ENCODE measurements at places on chromosomes 4 and X.

DNA sequence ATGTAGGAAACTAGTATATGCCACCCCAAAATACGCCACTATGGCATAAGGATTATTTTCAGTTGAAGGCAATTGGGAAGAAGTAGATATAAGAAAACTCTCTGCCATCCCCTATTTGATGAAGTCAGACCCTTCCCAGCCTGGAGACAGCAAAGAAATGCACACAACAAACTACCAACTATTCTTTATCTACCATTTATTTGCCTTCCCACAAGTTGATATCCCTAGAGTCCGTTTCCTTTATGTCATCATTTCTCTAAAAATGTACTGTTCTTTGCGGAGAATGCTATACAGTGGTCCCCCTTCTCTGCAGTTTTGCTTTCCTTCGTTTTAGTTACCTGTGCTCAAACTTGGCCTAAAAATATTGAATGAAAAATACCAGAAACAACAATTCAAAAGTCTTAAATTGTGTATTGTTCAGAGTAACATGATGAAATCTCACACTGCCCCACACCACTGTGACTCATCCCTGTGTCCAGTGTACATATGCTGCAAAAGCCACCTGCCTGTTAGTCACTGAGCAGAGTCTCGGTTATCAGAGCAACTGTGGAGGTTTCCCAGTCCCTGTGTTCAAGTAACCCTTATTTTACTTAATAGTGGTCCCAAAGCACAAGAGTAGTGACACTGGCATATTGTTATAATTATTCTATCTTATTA, 152.3 kb downstream of the WDFY3 start:
- peak; percentile 80 for DNase-seq

DNA sequence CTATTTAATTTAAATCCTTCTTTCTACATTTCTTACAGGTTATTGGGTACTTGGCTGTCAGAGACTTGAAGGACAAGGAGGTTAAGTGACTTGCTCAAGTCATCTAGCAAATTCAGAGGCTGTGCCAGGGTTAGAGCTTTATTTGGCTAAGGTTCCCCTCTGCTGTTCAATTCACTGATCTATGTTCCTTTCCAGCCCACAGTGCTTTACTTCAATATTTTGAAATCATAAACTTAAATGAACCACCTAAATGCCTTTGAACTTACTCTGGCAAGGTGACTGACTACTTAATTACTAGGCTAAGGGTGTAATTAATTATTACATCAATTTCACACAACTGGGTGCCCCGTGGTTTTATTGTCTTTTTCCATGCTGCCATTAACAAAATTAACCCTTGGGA, 288.7 kb downstream of the CAMK2D start:
- no peak for DNase-seq

GRCh38 chrX:41796577-41796976, 72.6 kb downstream of the GPR82 start:
- no peak for DNase-seq

- DNase-seq = peak; percentile 26
Measured at GRCh38 chr4:48910511-48910910, 3.9 kb upstream of the OCIAD2 start.

GRCh38 chrX:151692825-151693224, 2.4 kb upstream of the PRRG3 start:
- DNase-seq = no peak

DNA sequence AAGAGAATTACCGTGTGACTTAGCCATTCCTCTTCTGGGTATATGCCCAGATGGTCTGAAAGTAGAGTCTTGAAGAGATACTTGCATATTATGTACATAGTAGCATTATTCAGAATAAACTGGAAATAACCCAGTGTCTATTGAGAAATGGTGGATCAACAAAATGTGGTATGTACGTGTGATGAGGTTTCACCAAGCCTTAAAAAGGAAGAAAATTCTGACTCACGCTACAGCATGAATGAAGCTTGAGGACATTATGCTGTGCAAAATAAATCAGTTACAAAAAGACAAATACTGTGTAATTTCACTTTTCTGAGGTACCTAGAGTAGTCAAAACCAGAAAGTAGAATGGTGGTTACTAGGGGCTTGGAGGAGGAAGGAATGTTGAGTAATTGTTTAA, 37.3 kb downstream of the GBA3 start:
- DNase-seq = no peak

GRCh38 chrX:153944140-153944799, at the start of gene RENBP:
Gene RENBP (minus strand): TSS chrX:153944643. CDS start chrX:153944610, 33 bp downstream.
- DNase-seq = no peak

DNA sequence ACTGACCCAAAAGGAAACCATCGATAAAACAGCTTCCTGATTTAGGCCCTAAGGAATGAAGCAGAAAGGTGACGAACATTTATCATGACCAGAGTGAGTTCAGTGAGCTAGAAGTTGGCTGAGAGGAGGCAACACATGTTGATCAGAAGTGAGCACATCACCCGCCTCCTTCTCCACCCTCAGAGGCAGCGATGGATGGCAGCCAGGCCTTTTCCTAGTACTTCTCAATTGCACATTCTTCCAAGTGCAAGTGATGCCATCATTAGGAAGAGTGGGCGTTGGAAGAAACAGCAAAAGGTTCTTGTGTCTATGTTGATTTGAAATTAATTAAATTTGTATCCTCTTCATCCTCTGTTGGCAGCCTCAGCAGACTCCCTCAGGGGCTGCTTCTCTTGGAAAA, 51.7 kb downstream of the TMEM154 start:
- no peak for DNase-seq

GRCh38 chrX:66030505-66031317, 9.2 kb downstream of the VSIG4 start:
- DNase-seq = peak; percentile 32

DNA sequence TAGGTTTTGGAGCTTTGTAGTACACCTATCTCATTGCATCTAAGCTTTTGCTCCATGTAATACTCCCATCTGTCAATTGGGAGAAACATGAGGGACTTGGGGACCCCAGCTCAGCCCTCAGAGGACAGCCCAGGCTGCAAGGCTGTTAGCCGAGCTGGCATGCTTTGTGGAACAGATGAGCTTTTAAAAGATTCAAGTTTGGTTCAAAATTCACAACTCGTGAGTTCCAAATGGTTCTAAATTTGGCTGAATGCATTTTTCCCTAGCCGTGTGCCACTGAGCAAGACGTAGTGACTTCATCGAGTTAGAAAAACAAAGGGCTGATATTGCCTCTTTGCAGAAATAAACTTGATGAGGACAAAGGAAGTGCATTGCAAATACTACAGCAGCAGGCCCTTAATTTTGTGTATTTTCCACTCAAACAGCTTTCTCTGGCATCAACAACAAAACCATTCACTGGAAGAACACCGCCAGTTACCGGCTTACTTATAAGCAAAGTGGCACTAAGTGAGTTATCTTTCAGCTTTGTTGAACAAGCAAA, 165.0 kb upstream of the HS3ST1 start:
- no peak for DNase-seq

- peak; percentile 55 for DNase-seq
Measured at GRCh38 chr4:146916479-146917076, 29.1 kb downstream of the TTC29 start.

- DNase-seq = no peak
Measured at GRCh38 chr4:142226014-142226413, 589.6 kb downstream of the IL15 start.

GRCh38 chr4:3656416-3657356, 109.5 kb upstream of the ADRA2C start:
- DNase-seq = peak; percentile 18

GRCh38 chr4:128856246-128856645, 46.7 kb downstream of the JADE1 start:
- no peak for DNase-seq

- peak; percentile 91 for DNase-seq
Measured at GRCh38 chr4:29423836-29424721, 1296.1 kb upstream of the PCDH7 start.

DNA sequence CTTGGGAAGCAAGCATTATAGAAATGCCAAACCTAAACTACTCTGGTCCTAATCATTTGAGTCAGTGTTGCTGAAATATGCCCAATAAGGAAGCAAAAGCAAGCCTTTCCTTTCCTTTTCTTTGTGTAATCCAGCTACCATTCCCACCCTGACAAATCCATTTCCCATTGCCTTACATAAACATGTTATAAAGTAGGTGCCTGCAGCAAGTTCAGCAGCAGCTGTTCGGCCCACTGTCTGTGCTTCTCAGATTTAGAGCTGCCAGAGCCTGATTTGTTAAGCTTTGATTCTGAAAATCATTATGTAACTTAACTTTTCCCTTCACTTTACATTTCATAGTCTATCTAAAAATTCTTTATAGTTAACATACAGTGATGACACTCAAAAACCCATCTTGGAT, 148.6 kb downstream of the EPHA5 start:
- no peak for DNase-seq

DNA sequence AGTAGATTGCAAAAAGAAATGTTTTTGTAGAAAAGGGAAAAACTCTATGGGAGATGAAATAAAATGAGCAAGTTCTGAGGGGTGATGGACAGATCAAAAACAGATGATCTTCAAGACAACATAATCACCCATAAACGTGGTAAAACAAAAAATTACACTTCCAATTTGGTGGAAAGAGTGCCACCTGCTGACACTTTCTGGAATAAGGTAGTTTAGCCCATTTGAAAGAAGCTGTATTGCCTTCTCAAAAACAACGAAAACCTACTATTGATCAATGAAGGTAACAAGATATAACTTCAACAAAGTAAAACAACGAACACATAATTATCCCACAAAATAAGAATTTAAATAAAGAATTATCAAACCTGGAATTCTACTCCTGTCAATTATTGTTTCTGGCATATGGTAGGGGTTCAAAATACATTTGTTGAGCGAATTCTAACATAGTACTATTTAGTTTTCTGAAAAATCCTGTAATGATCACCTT, 2.5 kb downstream of the COQ2 start:
- peak; percentile 70 for DNase-seq

DNA sequence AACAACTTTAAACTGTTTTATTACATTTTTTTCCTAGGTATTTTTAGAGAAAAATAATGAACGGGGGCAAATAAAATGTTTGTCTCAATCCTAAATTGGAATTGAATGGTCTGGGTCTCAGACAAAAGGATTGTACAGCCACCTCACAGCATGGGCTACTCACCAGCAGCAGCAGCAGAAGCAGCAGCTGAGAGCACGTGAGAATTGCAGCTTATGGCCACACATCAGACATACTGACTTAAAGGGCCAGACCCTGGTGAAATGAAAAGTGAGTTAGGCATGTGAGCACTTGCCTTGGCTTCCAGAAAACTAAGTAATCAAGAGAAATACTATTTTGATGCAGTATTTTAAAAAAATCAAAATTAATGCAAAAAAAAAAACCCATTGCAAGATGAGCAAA, 56.6 kb downstream of the AASDH start:
- no peak for DNase-seq

- no peak for DNase-seq
Measured at GRCh38 chr4:179097741-179098140, 1655.5 kb upstream of the AGA start.

GRCh38 chrX:130654409-130654950, 248.5 kb downstream of the ENOX2 start:
- DNase-seq = peak; percentile 34

DNA sequence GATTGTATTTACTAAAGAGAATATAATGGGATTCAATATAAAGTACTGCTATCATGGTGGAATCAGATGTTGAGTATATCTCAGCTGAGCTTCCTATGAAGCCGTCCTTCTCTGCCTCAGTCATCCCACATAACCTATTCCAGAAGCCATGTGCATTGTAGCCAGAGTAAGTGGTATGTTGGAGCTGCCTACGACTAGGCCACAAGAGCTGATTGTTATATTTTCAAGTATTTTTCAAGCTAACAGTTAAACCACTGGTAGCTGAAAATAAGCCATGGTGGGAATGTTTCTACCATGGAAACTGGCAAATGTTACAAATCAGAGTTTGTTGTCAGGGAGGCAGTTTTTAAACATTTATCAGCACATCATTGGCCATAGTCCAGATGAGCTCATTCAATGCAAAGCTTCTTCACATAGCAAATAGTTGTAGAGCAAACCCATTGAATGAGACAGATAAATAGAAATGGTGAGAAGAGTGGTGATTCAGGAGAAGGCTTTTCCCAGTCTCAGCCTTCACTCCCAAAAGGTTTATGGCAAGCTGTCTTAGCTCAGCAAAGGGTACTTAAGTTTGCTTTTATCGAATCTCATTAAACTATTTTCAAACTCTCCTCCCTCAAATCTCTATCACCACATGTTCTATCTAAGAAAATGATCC, 436.4 kb downstream of the PCDH19 start:
- DNase-seq = no peak

- DNase-seq = peak; percentile 45
Measured at GRCh38 chr4:185656467-185656931, 121.2 kb upstream of the PDLIM3 start.

DNA sequence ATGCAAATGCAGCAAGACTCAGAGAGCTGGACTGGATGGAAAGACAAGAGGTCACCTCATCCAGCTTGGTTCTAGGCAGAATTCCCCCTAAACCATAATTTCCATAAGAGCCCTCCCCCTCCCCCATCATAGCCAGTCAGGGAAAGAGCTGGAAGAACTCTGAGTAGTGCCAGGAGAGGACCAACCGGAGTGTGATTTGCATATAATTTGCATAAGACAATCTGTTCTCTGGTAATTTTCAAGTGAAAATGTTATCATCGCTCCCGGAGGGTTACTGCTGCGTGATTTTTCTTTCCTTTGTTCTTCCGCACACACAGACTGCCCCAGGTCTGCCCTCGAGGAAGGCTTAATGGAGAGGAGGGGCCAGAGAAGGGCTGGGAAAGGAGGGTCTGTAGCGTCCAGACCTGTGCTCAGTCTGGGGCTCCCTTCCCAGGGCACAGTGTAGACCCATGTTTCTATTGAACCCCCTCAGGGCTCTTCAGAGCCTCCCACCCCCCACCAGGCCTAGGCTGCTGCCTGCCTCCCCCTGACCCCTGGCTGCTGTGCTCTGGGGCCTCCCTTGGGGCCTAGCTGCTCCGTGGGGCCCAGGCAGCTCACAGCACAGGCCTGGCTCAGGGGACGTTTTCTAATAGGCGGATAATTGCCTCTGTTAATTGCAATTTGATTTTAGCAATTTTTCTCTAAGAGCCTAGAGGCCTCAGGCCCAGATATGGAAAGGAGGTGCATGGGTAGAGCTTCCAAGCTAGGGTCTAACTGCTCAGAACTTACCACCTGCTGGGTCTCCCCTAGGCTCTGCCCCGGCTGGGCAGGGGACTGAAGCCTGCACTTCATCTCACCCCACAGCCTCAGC, 90.4 kb upstream of the PJA1 start:
- no peak for DNase-seq

All from EH (cell line).